Activated CD4-positive, alpha-beta T cell treated with anti-CD3 and anti-CD28 coated beads for 24 hours (primary cell): ENCODE measurements at places on chromosomes 2 and 18.

- DNase-seq = no peak
Observed at GRCh38 chr2:31380243-31380642, 34.3 kb downstream of the XDH start.

- DNase-seq = no peak
Observed at GRCh38 chr2:75787532-75788132, 76.9 kb upstream of the GCFC2 start.

DNA sequence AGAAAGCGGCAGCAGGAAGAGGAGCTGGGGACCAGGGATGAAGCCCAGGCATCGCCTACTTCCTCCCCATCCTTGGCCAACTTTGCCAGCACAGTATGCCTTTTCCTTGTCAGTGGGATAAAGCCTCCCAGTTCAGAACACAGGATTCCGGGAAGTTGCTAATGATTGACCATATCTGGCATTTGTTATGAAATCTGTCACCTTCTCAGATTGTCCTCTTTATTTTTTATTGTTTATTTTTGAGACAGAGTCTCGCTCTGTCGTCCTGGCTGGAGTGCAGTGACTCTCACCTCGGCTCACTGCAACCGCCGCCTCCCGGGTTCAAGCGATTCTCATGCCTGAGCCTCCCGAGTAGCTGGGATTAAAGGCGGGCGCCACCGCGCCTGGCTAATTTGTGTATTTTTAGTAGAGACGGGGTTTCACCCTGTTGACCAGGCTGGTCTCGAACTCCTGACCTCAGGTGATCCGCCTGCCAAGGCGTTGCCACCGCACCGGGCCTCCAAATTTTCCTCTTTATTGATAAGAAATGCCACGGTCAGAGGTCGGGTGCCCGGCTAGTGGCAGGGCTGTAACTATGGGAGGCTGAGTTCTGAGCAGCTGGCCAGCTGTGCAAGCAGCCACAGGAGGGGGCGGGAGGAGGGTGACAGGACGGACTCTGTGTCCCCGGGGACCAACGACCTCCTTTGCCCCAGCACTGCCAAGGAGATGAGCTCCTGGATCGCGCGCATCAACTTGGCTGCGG is 24.4 kb downstream of the PSD4 start:
- DNase-seq = no peak

GRCh38 chr2:209472112-209472832 is 48.4 kb downstream of the MAP2 start:
- no peak for DNase-seq

GRCh38 chr2:173775440-173775839 is 189.7 kb downstream of the SP3 start:
- DNase-seq = no peak

- DNase-seq = no peak
Observed at GRCh38 chr2:59752071-59752470, 801.4 kb downstream of the BCL11A start.

- no peak for DNase-seq
Observed at GRCh38 chr2:76413436-76413835, 702.7 kb upstream of the GCFC2 start.

DNA sequence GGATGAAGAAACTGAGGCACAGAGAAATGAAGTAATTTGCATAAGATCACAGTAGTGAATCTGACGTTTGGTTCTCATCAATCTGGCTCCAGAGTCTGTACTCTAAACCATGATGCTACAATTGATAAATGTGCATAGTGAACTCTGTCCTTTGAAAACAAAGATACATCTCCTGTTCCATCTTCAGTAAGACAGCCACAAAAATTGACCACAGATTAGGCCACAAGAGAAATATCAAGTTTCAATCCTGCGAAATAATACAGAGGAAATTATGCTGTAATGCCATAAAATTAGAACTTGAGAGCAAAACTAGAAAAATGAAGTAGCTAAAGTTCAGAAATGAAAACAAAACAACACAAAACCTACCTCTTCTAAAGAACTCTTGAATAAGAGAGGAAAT is 28.4 kb downstream of the FAM98A start:
- DNase-seq = no peak

GRCh38 chr2:216804357-216805350 is 55.2 kb downstream of the TNP1 start:
- no peak for DNase-seq

- peak; percentile 35 for DNase-seq
Observed at GRCh38 chr2:47272031-47272864, 117.1 kb upstream of the STPG4 start.
